A673 (cell line): ENCODE measurements at places on chromosomes 3 and 15. TPM values are rescaled to one million over a fixed set of nuclear protein-coding genes. Genes with fewer than 3 reads are reported as not detected.

KIAA1143 gene
- total RNA-seq = 24.3 and 24.6 TPM in 2 replicates

DNA sequence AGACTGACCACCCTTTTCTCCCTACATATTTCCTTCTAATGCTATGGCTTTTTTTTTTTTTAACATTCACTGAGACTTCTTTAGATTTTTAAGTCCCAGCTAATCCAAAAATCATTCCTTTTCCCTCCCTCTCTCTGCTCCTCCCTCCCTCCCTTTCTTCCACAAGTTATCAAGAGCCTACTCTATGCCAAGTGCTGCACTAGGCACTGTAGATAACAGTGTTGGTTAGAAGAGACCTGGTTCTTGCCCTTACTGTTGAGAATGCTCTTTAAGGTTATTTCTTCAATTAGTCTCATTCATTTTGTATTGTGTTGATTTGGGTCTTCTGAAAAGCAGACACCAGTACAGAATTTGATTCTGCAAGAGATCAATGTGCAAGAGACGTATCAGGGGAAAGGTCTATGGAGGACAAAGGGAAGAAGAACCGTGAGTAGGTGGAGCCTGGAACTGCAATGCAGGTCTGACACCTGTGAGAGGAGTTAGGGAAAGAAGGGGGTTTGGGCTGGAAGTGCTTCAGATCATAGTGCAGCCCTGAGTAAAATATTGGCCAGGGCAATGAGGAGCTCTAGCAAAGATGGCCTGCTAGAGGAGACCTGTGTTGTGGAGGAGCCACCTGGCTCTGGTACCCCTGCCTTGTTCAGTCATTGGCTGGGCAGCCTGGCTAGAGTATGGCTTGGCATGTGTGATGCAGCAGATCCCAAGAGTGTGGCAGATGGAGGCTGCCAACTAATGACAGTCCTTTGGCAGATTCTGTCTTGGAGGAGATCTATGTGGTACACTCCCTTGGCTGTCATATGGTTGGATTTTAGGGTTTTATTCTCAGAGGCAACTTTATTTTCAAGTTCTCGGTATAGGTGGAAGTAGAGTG, 9.7 kb upstream of the PCOLCE2 start:
- no peak for DNase-seq

- DNase-seq = peak; percentile 24
Observed at GRCh38 chr15:101807345-101807945, 4.1 kb downstream of the OR4F6 start.

- DNase-seq = no peak
Observed at GRCh38 chr3:81249540-81250029, 511.9 kb downstream of the GBE1 start.

DNA sequence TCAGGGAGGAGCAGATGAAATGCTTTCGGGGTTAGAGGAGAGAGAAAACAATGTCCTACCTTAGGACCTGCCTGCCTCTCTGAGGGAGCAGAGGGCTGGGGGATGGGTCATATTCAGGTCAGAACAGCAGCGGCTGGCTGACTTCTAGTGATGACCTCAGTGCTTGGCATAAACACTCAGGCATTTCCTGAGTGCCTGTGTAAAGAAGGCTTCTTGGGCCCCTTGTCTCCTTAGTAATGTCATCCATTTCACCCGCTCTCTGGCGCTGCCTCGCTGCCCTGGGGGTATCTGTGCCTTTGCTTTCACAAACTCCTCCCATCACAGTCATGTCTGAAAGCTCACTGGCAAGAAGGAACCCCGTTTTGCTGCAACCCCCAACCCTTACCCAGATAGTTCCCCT, 82.9 kb upstream of the GSK3B start:
- DNase-seq = peak; percentile 18

- no peak for DNase-seq
Observed at GRCh38 chr3:189721873-189722665, 90.9 kb downstream of the TP63 start.

GRCh38 chr3:196016485-196016884, 65.4 kb downstream of the TFRC start:
- peak; percentile 32 for DNase-seq

GRCh38 chr3:172449466-172450149, 1.4 kb upstream of the GHSR start:
- DNase-seq = peak; percentile 51

- DNase-seq = no peak
Observed at GRCh38 chr15:28881170-28881569, 4.6 kb upstream of the APBA2 start.
